ENCODE measurements at places on chromosomes 7 and 10. TPM values are rescaled to one million over a fixed set of nuclear protein-coding genes. Genes with fewer than 3 reads are reported as not detected.

DNA sequence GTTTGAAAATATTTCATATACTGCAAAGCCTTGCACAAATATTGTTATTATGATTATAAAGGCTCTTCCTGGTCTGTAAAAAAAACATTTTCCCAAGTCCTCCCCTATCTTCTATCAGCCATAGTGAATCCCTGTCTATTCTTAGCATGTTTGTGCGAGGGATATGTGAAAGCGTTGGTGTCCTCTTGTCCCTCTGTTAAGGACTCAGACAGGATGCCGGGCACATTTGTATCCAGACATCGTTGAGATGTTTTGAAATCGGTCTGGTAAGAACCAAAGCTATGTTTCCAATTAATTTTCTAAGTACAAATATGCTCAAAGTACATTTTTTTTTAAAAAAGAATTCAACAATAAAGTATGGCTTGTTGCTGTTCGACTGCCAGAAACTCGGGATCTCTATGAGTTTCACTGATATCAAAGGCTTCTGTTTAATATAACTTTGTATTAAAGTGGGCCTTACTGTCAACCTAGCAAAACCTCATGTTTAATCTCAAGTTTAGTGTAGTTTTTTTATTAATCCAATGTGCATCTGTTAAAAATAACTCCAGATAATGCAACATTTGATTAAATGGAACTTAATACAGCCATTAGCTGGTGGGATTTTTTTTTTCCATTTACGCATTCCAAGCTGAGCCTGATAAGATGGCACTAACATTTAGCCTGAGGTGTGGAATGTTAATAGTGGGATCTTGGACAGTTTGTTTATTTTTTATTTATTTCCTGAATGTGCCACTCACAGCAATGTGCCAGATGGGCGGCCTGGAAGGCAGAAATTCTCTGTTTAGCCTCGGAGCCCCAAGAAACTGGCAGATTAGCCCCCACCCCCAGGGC is 754.3 kb downstream of the LRMDA start:
- no peak for DNase-seq

- DNase-seq: no peak
These were observed 210.2 kb downstream of the MDFIC start for GRCh38 chr7:115132096-115132495.

- no peak for DNase-seq
These were observed 33.8 kb downstream of the SPAG6 start for GRCh38 chr10:22379059-22379458.

ADCYAP1R1 gene
- 0.17 TPM for total RNA-seq

PNLIPRP1 gene
- not detected for total RNA-seq

AGBL3 gene
- total RNA-seq: 3.3 TPM

PRKCQ gene
- total RNA-seq: 7.1 TPM

GRCh38 chr7:72538147-72538546 is 126.0 kb upstream of the CALN1 start:
- DNase-seq: peak; percentile 32

DNA sequence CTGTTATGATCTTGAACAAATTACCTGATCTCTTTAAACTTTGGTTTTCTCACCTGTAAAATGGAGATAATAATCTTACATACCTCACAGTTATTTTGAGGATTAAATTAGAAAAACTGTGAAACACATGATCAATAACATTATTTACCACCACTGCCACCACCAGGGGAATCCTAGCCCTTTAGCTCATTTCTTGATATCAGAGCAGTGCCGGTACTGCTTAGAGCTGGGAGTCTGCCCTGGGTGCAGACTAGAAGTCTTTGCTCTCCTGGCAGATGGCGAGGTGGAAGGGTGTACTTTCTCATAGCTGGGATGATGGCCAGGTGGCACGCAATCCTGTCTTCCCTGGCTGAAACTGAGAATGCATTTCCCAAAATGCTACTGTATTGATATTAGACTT is 12.7 kb upstream of the EFCAB10 start:
- no peak for DNase-seq

DNA sequence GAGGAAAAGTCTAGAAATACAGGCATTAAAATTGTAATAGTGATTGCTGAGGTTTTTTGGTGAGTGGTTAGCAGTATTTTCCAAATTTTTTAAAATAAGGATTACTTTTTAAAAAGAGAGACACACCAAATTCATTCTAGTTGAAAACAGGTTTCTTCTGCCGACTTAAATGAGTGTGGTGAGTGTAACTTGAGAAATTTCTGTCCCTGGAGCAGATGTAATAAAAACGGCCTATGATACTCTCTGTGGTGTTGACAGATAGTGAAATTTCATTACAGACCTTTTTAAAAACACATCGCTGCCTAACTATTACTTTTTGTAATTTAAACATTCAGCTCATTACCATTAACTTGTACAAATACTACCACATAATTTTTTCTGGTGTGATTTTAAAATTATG is 90.1 kb downstream of the CYP51A1 start:
- no peak for DNase-seq

DNA sequence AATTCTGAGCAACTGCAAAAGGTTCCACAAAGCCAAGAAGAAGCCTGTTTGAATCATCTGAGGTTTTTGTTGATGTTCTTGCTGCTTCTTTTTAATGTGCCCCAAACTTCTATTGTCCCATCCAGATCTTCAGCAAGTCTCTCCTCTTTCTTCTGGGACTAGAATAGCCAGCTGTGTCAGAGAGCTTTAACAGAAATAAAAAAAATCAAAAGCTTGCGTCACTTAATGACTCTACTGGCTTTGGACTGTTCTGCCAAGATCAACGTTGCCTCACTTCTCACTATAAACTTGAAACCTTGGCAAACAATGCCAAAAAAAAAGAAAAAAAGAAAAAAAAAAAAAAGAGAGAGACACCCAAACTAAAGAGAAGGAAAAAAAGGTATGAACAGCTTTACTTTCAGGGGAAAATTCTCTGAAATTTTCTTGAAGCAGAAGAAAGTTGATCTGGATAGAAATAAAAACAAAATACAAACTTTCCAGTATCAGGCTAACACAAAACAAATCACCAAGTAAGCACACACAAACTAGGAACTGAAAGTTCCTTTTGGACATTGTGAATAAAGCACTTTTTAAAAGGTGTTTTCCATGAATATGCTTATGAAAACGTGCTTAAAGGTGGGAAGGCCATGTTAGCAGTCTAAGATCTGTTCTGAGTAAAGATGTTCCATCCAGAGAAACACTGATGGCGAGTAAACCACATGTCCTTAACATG is 14.8 kb downstream of the USP54 start:
- peak; percentile 29 for DNase-seq

DNA sequence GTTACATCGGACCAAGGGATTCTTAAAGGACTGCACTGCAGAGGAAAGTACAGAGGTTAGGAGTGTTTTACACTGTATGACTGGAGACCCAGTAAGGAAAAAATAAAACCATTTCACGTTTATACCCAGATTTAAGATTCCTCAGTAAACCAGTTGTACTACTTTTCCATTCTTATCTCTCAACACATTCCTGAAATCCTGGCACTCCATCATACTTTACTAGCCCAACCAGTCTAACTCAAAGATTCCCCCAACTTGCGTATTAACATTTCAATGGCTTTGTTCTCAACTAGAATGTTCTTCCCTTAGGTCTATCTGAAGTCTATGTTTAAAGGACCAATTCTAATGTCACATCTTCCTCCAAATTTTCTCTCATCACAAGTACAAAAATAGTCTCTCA is 8.0 kb downstream of the CCDC186 start:
- DNase-seq: no peak

TSPAN12 gene
- 15.9 TPM for total RNA-seq

Measured in Daoy (cell line).